ENCODE measurements at places on chromosomes 12 and 14.

DNA sequence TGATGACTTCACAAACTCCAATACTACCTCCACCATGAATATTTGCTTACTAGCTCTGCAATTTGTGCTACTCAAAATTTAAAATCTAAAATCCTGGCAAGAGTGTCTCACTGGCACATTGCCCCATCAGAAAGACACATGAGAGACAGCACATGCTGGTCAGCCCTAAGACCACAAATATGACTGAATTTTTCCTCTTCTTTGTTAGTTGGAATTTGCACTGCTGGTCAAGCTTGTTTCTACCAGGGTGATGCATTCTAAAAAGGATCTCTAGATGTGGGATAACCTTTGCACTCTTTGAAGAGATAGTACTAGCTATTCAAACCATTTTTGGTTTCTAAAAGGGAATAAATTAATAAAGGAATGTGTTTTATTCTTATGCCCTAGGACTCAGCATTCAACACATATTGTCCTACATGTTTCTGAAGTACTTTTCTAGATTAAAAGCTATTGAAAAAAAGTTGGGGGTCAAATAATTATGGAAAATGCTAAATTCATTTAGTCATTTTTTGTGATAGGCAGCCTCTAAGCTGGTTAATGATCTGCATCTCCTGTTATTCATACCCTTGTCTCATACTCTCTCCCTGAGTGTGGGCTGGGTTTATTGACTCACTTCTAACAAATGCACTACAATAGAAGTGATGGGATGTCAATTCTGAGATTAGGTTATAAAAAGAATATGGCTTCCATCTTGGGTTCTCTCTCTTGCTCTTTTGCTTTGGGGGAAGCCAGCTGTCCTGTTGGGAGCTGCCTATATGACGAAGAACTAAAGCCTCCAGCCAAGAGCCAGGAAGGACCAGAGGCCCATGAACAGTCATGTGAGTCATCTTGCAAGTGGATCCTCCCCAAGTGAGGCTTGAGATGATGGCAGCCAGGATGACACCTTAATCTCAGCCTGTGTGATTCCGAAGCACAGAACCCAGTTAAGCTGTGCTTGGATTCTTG lies 211.5 kb upstream of the CRY1 start:
- no peak for DNase-seq

- no peak for DNase-seq
Observed at GRCh38 chr12:53069621-53070410, 9.4 kb downstream of the SPRYD3 start.

DNA sequence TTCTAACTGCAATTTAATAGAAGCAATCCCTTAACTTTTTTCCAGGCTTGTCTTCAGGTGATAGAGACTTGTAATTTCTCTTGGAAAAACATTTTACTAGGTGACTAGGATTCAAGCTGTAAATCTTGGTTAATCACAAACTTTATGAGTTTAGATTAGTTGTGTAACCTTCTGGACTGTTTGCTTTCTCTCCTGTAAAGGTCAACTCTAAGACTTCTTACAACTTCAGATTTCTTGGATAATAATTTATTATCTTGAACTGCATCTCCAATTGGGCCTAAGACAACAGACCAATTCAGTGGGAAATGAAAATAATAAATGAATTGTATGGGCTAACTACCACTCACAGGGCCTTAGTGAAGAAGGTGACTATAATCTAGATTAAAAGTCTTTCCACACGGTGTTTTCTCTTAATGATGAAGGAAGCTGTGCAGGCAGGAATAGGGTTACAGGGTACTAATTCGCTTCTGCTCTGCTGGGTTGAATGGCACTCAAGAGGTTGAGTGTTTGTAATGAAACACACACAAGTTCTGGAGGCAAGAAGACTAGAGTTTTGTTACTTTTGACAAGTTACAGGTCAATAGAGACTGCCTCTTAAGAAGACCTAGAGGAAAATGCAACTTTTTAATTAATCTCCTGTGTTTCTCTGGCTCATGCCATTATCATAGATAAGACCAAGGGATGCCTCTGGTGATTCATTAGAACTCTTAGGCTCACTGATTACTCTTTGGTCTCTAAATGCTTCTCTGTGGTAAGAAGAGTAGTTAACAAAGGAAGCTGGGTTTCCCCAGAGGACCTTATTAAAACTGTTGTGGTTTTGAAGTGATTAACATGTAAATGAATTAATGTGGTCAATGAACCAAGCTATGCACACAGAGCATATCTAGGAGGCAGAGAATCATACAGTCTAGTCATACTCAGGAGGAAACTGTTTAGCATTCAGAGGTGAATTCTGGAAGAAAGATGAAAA lies 30.0 kb upstream of the OR4E1 start:
- DNase-seq = no peak

- no peak for DNase-seq
Observed at GRCh38 chr14:78488938-78489337, 318.8 kb downstream of the NRXN3 start.

DNA sequence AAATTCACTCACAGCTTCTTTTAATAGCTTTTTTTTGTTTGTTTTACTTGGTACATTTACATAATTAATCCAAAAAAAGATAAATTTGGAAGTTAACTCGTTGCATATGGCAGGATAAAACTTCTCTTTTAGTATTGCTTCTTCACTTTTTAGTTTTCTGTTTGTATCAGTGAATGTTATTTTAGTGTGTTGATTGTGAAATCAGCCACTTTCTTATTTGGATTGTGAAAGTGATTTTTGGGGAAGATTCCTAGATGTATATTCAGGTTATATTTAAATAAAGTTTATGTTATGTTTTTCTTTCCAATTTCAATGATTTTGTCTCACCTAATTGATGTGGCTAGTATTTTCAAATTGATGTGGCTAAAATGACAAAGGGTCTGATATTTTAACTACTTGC lies 693.9 kb upstream of the MGAT4C start:
- no peak for DNase-seq

- DNase-seq = peak; percentile 34
Observed at GRCh38 chr14:71355324-71356201, 448.3 kb downstream of the PCNX1 start.

DNA sequence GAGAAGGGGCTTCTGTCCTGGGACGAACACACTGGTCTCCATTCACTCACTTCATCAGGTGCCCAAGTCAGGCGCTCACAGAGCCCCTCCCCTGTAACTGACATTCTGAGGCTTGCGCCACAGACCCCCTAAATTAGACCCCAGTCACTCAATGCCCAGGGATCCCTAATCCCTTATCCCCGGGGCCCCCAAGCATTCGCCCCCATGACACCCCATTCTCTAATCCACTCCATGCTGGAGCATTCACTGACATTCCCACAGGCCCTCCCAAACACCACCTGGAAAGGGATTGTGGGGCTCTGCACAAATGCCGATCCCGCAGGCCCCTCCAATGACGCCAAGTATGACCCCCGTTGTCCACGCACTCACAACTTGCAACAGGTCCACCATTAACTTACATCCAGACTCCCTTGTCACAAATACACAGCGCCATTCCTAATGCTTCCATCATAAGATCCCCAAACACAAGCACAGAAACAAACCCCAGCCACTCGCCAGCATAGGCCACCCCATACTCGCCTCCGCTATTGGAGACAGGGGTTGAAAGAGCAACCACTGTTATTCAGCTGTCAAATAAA lies 1.5 kb downstream of the ZNF605 start:
- no peak for DNase-seq

GRCh38 chr14:92439537-92440344 lies 73.8 kb upstream of the RIN3 start:
- DNase-seq = no peak

- no peak for DNase-seq
Observed at GRCh38 chr12:121753844-121754264, 39.6 kb downstream of the RHOF start.

- no peak for DNase-seq
Observed at GRCh38 chr14:75406856-75407255, 21.0 kb upstream of the JDP2 start.

- DNase-seq = no peak
Observed at GRCh38 chr14:81396113-81396512, 4.0 kb downstream of the STON2 start.

- no peak for DNase-seq
Observed at GRCh38 chr14:74425525-74426201, 347 bp downstream of the SYNDIG1L start.

DNA sequence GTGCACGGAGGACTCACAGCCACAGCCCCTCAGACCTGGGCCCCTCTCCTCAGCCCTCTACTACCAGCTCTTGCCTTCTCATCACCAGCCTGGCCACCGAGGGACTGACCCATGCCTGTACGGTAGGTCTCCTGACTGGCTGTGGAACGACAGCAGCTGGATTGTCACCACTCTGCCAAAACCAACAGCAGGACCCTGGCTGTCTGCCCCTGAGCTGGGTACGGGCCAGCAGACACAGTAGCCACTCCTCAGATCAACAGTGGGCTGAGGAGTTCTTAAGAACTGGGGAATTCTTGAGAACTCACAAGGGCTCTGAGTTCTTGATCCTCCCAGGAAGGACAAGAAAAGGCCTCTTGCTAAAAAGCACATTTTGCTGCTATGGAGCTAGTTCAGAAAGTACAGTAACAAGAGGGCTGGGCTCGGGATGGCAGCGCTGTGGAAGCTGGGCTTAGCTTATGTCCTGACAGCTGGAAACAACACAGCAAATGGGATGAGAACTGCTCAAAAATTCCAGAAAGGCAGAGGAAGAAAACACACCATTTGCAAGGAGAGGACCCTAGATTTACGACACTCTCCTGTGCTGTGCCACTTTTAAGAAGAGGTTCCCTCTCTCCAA lies 176.4 kb downstream of the ANO2 start:
- DNase-seq = no peak

DNA sequence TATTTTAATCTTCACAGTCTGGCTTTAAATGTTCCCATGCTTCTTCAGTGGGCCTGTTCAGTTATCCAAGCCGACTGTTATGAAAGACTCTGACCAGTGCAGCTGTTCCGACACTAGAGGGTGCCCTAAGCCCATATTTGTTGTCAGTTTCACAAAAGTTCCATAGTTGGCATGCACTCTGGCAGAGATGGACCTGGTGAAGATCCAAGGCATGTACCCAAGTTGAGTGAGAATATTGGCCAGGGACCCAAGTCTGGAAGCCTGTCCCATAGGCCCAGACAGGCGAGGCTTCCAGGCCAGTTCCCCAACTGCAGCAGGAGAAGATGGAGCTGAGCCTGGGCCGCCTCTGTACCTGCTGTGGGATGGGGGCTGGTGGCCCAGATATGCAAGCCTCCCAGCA lies 27.4 kb upstream of the GUCY2C start:
- DNase-seq = peak; percentile 83

DNA sequence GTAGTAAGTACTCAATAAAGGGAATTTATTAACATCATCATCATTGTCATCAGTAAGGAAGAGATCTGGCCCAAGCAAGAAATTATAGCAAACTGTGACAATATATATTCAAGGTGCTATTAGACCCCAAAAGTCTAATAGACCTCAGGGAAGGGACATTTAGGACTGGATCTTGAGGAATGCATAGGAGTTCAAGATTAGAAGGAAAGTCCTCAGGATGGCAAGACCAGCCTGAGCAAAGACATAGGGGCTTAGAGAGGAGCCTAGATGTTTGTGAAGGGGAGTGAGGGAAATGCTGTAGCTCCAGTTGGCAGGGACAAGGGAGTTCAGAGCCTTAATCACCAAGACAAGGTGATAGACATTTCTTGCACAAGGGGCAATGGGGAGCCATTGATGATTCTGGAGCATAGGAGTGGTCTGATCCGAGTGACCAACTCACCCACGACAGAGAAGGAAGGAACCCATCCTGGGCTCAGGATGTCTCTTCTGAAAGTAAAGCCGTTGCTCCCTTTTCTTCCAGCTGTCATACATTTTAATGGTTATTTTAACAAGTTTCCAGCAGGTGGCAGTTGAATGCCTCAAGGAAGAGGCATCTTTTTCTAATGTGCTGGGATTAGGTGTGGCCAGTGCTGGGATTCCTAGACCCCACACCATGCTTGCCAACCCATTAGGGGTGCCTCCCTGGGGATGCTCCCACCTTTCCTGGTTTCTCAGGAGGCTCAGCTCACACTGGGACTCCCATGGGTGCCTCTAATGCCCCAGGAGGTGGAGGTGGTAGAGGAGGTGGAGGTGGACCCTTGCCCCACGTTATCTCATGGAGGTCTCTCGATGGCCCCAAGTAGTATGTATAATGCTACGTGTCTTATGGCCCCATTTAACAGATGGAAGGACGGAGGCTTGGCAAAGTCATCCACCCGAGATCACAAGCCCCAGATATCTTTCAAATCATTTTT lies 37.8 kb downstream of the PHETA1 start:
- no peak for DNase-seq

DNA sequence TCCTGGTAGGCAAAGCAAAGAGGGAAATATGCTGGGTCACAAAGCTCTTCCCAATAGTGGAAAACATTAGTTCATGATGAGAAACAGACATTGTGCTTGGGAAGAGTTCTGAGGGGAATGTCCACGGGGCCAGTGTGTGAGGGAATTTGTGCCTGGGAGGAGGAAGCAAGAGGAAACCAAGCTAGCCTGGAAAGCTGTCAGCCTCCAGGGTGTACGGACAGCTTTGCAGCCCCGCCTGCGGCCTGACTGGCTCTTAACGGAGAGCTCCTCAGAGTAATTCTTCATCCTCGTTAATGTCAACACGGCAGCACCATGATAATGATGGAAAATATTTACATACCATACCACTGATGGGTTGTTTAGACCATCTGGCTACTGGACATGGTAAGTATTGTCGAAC lies 32.4 kb downstream of the PITPNM2 start:
- DNase-seq = no peak

DNA sequence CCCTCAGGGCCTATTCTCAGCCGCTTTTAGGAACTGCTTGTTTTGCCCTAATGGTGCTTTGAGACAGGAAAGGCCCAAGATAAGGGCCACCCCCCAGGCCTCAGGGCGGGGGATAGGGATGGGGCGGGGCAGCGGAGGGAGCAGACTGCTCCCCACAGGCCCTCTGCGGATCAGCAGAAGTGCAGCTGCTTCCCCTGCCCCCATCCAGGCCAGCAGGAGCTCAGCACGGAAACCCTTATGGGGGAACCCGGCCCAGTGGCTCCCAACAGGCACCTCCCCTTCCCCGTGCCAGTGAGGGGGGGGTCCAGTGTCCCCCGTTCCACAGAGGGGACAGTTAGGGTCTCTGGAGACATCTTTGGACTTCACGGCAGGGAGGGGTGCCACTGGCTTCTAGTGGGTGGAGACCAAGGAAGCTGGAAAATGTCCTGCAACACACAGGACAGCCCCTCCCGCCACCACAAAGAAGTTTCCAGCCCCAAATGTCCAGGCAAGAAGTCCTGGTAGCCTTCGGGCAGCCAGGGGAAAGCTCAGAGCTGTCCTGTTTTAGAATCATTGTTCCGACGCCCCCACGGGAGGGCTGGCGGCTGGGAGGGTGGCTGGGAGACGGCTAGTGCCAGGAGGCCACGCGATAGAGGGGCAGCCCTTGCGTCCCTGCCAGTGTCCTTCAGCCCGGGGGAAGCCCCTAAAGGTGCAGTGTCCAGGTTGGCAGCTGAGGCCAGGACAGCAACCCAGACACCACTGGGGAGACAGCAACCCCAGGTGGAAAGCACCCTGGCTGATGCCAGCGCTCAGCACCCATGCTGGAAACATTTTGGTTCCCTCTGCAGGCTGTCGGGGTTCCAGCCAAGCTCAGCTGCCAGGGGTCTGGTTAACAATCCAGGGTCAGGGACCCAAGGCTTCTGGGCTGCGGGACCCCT lies 10.4 kb upstream of the GPR132 start:
- DNase-seq = no peak

GRCh38 chr14:85622106-85622505 lies 92.2 kb downstream of the FLRT2 start:
- no peak for DNase-seq

Measured in NCI-H446 (cell line).